ENCODE measurements at places on chromosomes 16 and 17.
A peak's percentile ranks its signal among the peaks of the same experiment; 100 is the strongest.

- no peak for DNase-seq
These were observed 24.4 kb downstream of the CNTNAP1 start for GRCh38 chr17:42706732-42707131.

DNA sequence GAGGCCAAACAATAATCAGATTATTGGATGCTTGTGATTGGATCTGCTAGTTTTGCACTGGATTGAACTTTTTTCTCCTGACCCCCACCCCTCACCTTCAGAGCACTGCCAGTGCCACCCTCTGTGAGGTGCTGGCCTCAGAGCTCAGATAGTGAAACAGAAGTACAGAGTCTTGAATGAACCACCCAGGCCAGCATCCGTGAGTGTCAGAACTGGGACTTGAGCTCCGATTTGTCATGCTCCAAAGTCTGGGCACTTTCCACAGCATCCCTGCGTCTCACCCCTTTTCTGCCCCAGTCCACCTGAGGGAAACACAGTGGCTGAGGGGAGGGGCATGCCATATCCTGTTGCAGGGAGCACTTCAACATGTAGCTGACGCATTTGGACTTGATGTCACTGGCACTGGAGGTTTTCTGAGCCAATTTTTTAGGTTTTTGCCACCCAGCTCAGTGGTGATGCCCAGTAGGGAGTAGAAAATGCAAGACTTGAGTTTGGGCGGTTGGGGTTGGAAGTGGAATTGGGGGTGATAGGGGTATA lies 47.3 kb downstream of the SMPD3 start:
- DNase-seq, result no peak

GRCh38 chr16:711548-712320 lies 3.2 kb upstream of the METRN start:
- peak; percentile 77 for DNase-seq

- no peak for DNase-seq
These were observed 2.6 kb upstream of the KRT36 start for GRCh38 chr17:41492351-41492750.

DNA sequence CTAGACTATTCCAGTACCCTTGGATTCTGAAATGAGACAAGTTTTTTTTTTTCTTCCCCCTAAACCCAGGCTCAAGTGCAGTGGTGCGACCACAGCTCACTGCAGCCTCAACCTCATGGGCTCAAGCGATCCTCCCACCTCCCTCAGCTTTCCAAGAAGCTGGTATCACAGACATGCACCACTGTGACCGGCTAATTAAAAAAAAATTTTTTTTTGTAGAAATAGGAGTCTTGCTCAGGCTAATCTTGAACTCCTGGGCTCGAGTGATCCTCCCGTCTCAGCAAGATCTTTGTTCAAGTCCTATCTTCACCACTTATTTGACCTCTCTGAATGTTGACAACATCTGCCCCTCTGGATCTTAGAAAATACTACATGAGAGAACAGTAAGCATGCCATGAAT lies 26.6 kb upstream of the CORO6 start:
- no peak for DNase-seq

- DNase-seq, result peak; percentile 26
These were observed 684 bp downstream of the YPEL2 start for GRCh38 chr17:59331929-59332748.

DNA sequence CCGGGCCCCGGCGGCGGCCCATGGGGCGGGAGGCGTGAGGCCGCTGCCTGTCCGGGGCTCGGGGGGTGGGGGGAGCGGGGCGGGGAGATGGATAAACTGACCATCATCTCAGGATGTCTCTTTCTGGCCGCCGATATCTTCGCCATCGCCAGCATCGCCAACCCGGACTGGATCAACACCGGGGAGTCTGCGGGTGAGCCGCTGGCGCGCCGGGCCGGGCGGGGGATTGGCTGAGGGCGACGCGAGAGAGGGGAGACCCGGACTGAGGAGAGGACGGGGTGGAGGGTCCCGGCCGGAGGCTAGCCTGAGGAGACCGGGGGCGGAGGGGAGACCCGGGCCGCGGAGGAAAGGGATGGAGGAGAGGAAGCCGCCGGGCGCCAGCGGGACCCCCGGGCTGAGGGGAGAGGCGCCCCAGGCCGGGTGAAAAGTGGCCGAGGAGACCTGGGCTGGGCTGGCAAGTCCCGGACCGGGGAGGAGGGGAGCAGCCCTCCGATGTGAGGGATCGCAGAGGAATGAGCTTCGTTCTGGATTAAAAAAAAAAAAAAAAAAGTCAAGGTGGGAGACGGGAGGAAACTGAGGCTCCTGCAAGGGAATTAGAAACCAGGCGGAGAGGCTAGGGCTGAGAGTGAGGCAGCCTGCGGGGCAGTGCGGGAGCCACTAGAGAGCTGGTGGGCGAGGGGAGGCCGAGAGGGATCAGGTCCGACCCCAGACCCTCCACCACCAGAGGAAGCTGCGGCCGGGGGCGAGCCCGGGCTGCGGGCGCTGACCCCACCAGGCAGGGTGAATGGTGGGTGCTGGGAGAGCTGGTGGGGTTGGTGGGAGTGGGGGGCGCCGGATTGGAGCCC lies 526 bp downstream of the MOSMO start:
- DNase-seq, result peak; percentile 36

Measured in GM06990 (cell line).